Activated T-helper 1 cell treated with anti-CD3 and anti-CD28 coated beads, Interleukin-2, amount 50 U/mL, for 16 hours (primary cell): ENCODE measurements at places on chromosomes 2 and 18.

GRCh38 chr2:120315367-120316033 lies 30.4 kb upstream of the INHBB start:
- no peak for DNase-seq

GRCh38 chr2:159921752-159922404 lies 123.9 kb upstream of the CD302 start:
- peak; percentile 49 for DNase-seq

- DNase-seq: no peak
Observed at GRCh38 chr2:162062559-162062958, 11.5 kb downstream of the DPP4 start.

DNA sequence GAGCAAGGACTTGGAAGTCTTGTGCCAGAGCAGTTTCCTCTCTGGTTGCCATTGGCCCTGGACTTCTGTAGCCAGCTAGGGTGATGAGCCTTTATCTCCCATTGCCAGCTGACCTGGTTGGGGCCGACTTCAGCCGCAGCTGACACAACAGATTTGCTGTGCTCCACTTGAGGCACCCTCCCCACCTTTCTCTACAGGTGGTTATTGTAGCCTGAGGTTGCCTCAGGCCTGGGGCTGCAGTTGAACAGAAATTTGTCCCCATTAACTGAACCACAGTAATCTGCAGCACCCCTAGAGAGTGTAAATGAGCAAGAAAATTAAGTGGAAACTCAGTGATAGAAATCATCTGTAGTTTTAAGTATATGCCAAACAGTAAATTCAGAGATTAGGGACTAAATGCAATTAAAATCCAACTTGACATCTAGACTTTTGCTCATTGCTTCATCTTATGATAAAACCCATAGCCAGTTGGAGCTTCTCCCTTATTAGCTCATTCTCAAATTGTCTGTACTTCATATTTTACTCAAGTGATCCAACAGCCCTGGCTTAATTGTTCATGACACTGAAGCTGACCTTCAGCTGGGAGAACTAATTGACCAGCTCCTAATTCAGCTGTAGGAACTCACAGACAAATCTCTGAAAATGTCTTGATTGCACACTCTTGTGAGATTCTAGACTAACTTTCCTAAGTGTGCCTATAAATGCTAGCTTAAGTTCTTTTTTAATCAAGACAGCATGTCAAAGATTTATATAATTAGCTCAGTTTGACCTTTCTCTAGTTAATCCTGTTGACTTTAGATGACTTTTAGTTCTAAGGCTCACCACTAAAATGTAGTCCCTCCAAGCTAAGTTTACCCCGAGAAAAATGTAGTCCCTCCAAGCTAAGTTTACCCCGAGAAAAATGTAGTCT lies 48.9 kb downstream of the COPS8 start:
- DNase-seq: no peak

- DNase-seq: no peak
Observed at GRCh38 chr2:54613386-54613785, 110.1 kb upstream of the EML6 start.

DNA sequence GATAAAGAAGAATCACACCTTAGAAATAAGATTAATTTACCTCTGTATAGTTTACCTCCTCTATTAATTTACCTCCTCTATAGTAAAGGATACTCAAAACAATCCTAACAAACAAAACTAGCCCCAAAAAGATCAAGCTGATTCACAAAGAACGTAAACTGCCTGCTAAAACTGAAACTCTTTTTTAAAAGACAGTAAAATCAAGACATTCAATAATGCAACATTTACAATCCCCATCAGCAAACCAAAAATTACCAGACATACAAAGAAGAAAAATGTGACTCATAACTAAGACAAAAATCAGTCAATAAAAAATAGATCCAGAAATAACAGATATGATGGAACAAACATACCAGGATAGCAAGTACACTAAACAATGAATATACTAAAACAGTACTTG lies 215.7 kb downstream of the ZEB2 start:
- no peak for DNase-seq

DNA sequence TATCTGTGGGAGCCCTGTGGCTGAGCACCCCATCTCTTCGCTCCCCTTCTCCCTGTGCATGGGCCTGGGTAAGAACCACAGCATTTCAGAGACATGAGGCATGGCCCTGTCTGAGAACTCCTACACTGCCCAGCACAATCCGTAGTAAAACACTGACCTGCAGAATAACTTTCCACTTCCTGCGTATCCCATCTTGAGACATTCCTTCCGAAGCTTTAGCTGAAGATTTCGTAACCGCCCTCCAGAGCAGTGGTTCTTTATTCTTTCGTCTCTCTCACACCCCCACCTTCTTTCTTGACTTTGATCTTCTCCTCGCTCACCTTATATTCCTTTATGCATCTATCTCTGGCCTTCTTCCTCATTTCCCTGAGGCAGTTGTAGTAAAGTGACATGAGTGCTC lies 381.1 kb downstream of the HRH4 start:
- DNase-seq: no peak

DNA sequence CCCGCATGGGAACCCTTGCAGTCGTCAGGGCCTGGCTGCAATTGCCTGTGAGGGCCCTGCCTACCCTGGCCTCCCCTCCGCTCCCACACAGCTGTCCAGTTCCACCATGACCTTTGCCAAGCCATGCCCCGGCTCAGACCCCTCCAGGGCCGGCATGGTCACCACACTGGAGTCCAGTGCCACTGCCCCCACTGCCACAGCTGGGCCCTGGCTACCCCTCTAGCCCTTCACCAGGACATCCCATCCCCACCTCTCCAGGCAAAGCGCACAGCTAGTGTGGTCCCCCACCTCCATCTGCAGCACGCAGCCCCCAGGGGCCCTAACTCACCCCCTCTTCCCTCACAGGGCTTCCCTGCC lies 70.3 kb upstream of the SMAD7 start:
- no peak for DNase-seq

GRCh38 chr2:3749201-3749600 lies 45.8 kb downstream of the DCDC2C start:
- no peak for DNase-seq

DNA sequence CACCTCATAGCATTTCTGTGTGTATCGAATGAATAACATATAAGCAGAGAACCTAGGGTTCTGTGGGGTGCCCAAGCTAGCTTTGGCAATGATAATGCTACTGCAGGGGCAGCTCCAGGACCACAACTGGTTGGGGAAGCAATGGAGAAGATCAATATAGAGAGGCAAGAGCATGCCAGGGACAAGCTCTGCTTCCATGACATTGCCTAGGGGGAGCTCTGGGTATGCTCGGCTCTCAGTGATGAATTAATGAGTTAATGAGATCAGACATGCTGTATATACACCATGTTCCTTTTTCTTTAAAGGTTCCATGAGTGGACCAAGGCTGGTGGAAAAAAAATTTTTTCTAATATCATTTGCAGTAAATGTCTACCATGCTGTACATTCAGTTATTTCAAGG lies 618.4 kb downstream of the BCL11A start:
- DNase-seq: no peak

DNA sequence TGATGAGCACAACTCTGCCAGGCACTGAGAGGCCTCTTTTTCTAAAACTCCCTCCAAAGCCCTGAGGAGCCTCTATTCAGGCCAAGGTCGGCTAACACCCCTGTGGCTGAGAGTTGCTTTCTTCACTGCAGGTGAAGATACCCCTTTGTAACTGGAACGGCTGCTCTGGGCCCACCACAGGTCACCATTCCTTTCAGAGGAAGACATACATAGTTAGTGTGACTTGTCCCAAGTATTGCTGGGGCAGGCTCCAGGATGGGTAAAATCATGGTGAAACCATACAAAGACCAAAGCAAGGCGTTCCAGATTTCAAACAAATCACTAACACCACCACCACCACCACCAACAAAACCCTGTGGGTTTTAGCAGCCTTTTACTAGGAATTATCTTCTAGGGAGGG lies 36.8 kb downstream of the CHST10 start:
- DNase-seq: no peak

- DNase-seq: no peak
Observed at GRCh38 chr2:148483665-148484064, 160.9 kb upstream of the EPC2 start.

- no peak for DNase-seq
Observed at GRCh38 chr2:45441571-45441970, 169.5 kb downstream of the SRBD1 start.

DNA sequence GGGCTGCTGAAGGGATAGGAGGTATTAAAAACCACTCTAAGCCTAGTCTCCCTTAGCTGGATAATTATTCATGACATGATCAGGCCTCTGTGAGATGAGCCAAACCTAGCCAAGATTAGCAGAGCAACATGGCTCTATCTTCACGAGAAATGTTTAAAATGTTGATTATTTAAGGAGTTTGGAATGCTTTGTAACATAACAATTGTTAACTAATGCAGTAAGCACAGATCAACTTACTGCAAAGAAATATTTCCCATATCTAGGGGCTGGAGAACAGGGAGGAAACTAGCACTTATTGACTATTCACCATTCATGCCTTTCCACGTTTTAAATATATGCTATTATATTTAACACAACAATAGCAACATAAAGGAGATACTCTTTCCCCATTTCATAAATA lies 833.7 kb upstream of the CHAC2 start:
- no peak for DNase-seq

DNA sequence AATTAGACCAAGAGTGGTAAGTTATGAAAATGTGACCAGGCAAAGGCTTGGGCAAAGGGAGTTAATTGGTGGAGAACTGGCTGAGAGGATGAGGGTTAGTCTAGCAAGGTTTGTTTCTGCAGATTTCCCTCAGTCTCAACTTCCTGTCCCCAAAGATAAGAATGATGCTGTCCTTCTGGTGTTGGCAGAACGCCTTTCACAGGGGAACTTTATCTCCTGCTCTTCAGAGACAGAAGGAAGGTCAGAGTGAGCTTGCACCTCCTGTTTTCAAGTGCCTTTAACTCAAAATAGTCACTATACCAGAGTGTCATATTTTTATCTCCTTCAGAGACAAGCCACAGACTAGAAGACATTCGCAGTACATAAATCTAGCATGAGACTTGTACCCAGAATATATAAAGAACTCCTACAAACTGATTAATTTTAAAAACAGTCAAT lies 95.7 kb downstream of the TEX51 start:
- DNase-seq: no peak

DNA sequence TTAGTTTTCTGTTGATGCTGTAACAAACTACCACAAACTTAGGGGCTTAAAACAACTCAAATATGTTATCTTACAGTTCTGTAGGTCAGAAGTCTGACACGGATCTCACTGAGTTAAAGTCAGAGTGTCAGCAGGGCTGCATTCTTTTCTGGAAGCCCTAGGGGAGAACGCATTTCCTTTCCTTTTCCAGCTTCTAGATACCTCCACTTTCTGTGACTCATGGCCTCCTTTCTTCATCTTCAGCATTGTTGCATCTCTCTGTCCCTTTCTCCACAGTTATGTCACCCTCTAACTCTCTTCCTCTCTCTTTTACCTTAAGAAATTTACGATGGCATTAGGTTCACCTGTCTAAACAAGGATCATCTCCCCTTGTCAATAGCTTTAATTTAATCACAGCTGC lies 13.3 kb upstream of the PPP4R1 start:
- no peak for DNase-seq

- no peak for DNase-seq
Observed at GRCh38 chr18:73617981-73618380, 529.7 kb downstream of the FBXO15 start.

DNA sequence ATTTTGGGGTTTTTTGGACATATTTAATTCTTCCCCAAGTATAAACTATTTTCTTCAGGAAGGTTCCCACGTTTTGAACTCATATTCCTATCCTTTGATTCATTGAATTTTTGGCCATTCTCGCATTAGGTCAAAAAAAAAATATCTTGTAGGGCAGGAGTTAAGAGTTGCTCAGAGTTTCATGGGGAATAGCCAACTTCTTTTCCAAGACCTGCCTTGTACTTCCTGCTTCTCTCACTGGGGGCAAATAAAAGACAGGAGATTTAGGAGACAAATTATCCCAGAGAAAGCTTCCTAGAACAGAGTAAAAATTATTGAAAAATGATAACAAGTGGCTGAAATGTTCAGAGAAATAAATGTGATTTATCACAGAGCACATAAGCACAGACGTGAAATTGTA lies 55.2 kb upstream of the BCL11A start:
- DNase-seq: no peak

DNA sequence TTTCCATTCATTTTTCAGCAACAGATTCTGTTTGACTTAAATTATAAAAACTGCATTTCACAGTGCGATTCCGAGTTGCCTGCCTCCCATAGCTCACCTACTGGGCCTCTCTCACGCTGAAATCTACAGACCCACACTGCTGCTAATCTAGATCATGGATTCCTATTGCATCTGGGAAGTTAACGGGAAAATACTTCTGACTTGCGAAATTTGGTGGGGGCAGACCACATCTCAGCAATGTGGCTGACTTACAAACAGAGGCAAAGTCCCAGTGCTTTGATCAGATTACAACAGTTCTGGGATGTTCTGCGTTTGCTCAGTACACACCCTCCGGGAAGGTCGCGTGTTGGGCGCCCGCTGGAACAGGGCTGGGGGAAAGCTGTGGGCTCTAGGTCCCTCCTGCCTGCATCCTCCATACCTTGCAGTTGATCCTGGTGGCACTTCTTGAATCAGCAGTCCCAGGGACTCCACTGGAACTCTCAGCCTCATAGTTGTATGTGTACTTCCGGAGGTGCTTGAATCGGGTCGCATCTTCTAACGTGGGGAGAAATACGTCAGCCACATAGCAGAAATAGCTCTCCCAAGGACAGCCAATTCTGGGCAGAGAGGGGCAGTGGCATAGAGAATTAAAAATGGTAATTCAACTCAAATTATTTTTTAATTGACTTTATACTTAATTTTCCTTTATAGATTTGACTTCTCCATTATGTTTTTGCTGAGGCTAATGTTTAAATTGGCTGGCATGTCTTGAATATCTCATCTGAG lies 1.7 kb downstream of the APOB start:
- no peak for DNase-seq

GRCh38 chr2:108074946-108075345 lies 88.6 kb downstream of the SLC5A7 start:
- DNase-seq: no peak

GRCh38 chr18:65592435-65592834 lies 158.4 kb upstream of the CDH7 start:
- no peak for DNase-seq

- DNase-seq: no peak
Observed at GRCh38 chr2:141187075-141187439, 943.8 kb downstream of the LRP1B start.

DNA sequence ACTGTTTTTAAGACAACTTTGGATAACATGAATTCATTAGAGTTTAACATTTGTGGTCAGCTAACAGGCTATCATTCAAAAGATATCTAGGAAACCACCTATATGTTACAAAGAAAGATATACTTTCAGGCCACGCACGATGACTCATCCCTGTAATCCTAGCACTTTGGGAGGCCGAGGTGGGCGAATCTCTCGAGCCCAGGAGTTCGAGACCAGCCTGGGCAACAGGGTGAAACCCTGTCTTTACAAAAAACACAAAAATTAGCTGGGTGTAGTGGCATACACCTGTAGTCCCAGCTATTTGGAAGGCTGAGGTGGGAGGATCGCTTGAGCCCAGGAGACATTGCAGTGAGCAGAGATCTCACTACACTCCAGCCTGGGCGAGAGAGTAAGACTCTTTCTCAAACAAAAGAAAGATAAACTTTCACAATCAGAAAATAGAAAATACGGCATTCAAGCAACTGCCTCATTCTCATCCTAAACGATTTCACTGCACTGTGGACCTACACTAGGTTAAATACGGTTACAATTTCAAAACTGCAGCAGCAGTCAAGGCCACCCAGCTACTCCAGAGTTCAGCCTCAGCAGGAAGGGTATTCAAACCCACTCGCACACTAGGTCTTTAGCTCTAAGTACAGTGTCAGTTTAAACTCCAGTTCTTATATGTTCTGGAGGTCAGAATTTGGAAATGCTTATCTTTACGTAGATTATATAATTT lies 250.0 kb upstream of the SLC39A10 start:
- no peak for DNase-seq
